H7 (cell line): ENCODE measurements at places on chromosomes 12 and 14. TPM values are rescaled to one million over a fixed set of nuclear protein-coding genes. Genes with fewer than 3 reads are reported as not detected.

Gene MAP3K9
- total RNA-seq, result 12.6 TPM in 2 replicates

Gene TPH2
- 0.11 TPM in 1 of 2 replicates, not detected in the other for total RNA-seq

DNA sequence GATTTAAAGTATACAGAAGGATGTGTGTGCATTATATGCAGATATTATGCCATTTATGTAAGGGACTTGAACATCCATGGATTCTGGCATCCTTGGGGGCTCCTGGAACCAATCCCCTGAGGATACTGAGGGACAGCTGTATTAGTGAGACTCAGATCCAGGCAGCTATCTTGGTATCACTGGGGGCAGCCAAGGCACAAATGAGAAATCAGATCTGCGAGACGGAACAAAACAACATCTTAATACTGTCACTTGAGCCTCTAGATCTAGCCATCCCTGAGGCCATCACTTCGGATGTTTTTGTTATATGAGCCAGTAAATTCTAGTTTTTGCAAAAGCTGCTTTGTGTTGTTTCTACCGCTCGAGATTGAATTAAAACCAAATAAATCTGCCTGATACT is 175.1 kb upstream of the SFSWAP start:
- DNase-seq, result no peak

DNA sequence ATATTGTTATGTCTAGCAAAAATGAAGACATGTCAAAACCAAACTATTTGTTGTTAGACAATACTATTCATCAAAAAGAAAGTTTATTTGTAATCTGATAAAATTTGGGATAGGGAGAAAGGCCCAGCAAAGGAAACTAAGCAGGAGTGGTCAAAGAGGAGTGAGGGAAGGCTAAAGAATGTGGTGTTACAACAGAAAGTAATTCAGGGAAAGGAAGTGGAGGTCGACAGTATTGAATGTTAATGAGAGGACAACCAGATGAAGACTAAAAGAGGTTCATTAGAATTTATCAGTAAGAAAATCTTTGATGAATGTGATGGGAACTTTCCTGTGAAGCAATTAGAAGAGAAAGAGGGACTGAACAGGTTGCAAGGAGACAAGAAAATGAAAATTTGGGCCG is 33.9 kb downstream of the PLCZ1 start:
- DNase-seq, result no peak

DNA sequence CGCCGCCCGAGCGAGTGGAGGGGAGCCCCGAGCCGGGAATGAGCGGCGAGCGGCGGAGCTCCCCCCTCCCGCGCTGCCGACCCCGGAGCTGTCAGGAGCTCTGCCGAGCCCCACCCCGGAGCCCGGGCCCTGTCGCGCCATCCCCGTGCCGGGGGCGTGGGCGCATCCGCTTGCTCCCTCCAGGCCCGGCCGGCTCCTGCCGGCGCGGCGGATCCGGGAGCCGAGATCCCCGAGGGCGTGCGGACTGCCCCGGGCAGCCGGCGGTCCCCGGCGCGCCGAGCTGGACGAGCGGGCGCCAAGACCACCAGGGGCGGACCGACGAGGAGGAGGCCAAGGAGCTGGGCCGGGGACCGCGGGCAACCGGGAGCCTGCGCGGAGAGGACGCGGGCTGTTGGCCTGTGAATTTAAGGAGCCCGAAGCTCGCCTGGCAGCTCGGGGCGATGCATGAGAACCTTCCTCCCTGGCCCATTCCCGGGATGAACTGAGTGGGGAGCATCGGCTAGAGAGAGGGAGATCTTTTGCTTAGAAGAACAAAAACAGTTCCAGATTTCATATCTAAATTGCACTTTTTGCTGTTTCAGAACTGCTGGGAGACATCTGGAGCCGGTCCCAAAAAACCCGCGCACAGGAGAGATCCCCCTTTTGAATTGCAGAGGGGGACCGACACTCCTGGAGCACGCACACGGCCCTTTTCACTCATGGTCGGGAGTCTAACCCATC is 2.0 kb downstream of the PTHLH start:
- peak; percentile 79 for DNase-seq
